PC-3 (cell line): ENCODE measurements at places on chromosomes 11 and 22. TPM values are rescaled to one million over a fixed set of nuclear protein-coding genes. Genes with fewer than 3 reads are reported as not detected.

Gene GGT5
- total RNA-seq: 0.04 and 0.12 TPM in 2 replicates

Gene ETS1
- total RNA-seq: 52.0 and 59.5 TPM in 2 replicates

Gene CAT
- 46.6 and 50.5 TPM in 2 replicates for total RNA-seq

Gene OR6A2
- total RNA-seq: 0.06 and 0.07 TPM in 2 replicates

Gene PCSK7
- total RNA-seq: 43.6 and 55.1 TPM in 2 replicates

- peaks cover 30% of the 10 kb centered on the region for H3K4me1 ChIP-seq
- no peaks in the 10 kb centered on the region for H3K27me3 ChIP-seq
- H3K36me3 ChIP-seq: no peaks in the 10 kb centered on the region
- DNase-seq: peak; percentile 23
These were observed 58.8 kb downstream of the CHRDL2 start for GRCh38 chr11:74672332-74672955.

DNA sequence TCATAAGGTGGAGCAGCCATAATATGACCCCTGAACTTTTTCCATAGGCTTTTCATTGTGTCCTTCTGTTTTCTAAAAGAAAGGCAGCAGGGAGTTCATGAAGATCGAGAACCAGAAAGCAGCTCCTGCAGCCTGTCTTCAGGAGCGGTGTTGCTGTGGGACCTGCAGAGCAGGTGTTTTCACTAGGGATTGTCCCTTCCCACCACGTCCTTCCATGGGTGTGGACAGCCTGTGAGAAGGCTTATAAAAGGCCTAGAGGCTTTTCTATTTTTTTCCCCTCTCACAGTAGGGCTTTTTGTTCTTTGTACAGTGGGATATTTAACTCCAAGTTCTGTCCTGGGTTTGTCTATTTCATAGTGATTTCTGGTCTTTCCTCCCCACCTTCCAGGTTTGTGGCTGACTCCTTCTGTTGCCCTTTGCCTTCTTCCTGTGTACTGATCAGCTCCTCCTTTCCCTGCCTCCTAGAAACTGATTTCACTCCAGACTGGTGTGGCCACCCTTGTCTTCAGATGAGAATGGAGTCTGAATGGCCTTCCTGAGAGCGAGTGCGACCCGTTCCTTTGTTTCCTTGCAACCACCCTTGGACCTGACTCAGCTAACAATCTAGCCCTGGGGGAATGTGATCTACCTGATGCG is 10.1 kb downstream of the MRPL16 start:
- peak overlapping the region; percentile 74 for H3K27ac ChIP-seq
- H3K4me1 ChIP-seq: peaks cover 25% of the 10 kb centered on the region
- H3K36me3 ChIP-seq: peaks cover 32% of the 10 kb centered on the region
- no peaks in the 10 kb centered on the region for H3K27me3 ChIP-seq

GRCh38 chr11:76152741-76153570 is 53.3 kb downstream of the WNT11 start:
- H3K36me3 ChIP-seq: no peaks in the 10 kb centered on the region
- no peak for DNase-seq

DNA sequence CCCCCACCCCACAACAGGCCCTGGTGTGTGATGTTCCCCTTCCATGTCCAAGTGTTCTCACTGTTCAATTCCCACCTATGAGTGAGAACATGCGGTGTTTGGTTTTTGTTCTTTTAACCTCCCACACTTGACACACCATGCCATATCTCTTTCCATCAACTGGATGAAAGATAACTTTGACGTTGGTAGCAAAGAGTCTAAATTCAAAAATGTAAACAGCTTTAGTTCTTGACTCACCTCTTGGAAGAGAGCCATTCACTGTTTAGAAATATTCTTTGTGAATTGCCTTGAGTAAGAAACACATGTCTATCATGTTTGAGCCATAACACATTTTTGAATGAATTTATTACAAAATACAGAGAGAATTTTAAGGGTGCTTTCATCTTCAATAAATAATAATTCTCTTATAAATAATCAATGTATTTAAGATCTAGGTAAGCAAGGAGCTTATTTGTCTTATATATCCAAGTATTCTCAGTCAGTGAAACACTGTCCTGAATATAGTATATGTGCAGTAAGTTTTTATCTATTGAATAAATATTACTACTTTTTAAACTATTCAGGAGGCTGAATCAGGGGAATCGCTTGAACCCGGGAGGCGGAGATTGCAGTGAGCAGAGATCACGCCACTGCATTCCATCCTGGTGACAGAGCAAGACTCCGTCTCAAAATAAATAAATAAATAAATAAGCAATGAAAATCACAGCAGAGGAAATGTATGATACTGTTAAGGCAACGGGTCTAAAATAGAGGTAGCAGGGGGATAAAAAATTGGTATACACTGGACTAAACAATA is 6.7 kb downstream of the CARD18 start:
- H3K27me3 ChIP-seq: no peaks in the 10 kb centered on the region
- H3K27ac ChIP-seq: peak overlapping the region; percentile 76
- H3K36me3 ChIP-seq: peaks cover 5% of the 10 kb centered on the region; the same call in 1 of the 2 replicates
- DNase-seq: peak; percentile 97
- H3K4me1 ChIP-seq: peaks cover 21% of the 10 kb centered on the region
- H3K4me3 ChIP-seq: no peak overlapping the region

DNA sequence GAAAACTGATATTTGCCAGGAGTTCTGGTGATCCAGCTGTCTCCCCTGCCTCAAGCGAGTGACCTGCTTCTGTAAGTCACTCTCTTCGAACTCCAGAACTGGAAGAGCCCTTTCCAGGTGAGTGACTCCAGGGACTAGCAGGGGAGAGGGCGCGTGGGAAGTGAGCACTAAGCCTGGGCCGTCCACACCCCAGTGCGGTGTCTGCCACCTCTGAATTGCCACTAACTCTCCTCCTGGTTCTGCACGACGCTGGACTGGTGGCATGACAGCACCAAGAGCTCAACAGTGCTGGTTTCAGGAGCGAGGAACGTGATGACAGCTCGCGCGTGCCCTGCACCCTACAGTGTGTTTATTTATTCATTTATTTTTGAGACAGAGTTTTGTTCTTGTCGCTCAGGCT is 22.9 kb downstream of the KIAA0930 start:
- no peaks in the 10 kb centered on the region for H3K27me3 ChIP-seq
- H3K4me3 ChIP-seq: no peak overlapping the region
- no peaks in the 10 kb centered on the region for H3K36me3 ChIP-seq
- DNase-seq: no peak

- H3K27ac ChIP-seq: no peak overlapping the region
- H3K27me3 ChIP-seq: no peaks in the 10 kb centered on the region
- H3K4me3 ChIP-seq: no peak overlapping the region
- H3K4me1 ChIP-seq: no peaks in the 10 kb centered on the region
- no peaks in the 10 kb centered on the region for H3K36me3 ChIP-seq
These were observed 18.9 kb upstream of the MOB2 start for GRCh38 chr11:1505480-1505879.

DNA sequence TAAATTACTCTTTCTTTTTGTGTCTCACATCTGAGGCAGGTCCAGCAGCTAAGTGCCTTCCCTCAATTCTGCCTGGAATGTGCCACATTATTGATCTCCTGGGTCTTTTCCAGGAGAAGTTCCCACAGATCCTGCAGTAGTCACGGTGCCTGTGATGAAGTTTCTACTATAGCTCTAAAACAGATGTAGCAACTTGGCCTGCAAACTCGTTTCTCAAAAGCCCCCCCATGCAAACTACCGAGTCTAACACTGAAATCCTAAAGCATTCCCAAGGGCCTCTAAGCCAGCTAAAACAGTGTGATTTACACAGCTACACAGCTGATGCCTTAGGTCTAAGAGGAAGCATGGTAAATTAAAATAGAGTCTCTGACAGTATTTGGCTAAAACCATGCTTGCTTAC is 54.3 kb downstream of the DDI1 start:
- no peak for DNase-seq
- no peak overlapping the region for H3K27ac ChIP-seq
- peaks cover 7% of the 10 kb centered on the region; the same call in 1 of the 2 replicates for H3K27me3 ChIP-seq

- no peak for DNase-seq
- H3K27ac ChIP-seq: no peak overlapping the region
- H3K36me3 ChIP-seq: no peaks in the 10 kb centered on the region
These were observed 59.9 kb downstream of the PPFIBP2 start for GRCh38 chr11:7573558-7574296.

DNA sequence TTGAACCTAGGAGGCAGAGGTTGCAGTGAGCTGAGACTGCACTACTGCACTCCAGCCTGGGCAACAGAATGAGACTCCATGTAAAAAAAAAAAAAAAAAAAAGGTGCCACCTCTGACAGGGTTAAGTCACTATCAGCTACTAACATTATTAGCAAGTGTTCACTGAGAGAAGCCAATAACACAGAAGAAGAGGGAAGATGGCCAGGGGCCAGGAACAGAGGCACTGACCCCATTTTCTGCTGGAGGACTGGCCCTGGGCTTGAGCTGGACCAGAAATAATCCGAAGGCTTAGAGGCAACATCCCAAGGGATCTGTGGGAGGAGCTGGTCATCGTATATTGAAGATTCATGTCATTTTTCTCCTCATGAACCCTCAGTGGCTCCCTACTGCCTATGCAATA is 5.0 kb downstream of the SLC5A1 start:
- no peak for DNase-seq
- no peaks in the 10 kb centered on the region for H3K27me3 ChIP-seq
- H3K27ac ChIP-seq: no peak overlapping the region
- peaks cover 19% of the 10 kb centered on the region for H3K4me1 ChIP-seq
- H3K4me3 ChIP-seq: no peak overlapping the region

DNA sequence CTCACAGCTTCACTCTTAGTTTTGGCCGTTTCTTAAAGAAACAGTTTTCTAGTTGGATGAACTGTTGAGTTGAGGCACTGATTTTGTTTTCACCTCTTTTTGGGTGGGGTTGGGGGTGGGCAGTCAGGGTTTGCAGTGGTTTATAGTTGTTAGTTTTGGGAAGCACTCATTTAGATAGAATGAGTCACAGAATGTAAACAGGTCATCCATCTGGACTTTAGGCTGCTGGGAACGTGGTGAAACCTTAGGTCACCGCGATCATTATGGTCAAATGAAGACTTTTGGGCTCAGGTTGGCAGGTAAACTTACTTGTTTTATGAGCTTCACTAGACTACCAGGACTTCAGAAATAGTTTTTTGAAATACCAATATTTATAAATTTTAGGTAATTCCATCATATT is 48.4 kb downstream of the CSTPP1 start:
- H3K36me3 ChIP-seq: no peaks in the 10 kb centered on the region
- no peak overlapping the region for H3K4me3 ChIP-seq
- DNase-seq: peak; percentile 34
- peaks cover 17% of the 10 kb centered on the region; the same call in 1 of the 2 replicates for H3K4me1 ChIP-seq
- H3K27ac ChIP-seq: no peak overlapping the region

- no peak overlapping the region for H3K4me3 ChIP-seq
- H3K4me1 ChIP-seq: peaks cover 54% of the 10 kb centered on the region
- DNase-seq: peak; percentile 58
- no peaks in the 10 kb centered on the region for H3K27me3 ChIP-seq
- peak overlapping the region; percentile 72; the same call in 1 of the 2 replicates for H3K27ac ChIP-seq
These were observed 6.5 kb downstream of the VSTM5 start for GRCh38 chr11:93843906-93844305.

DNA sequence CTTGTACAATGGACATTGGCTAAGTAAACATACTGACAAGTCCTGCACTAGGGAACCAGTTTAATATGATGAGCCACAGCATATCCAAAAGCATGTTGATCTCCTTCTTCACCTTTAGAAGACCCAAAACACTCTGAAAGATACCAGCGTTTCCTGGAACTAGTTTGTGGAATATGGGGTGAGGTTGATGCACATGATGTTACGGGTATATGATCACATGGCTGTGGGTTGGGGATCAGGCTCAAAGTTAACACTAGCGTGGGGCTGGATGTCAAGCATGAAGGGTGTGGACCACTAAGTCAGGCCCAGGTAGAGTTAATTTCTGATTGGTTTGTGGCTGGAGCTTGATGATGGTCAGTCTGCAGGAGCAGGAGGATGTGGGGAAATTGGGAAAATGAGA is 9.0 kb downstream of the IGLL5 start:
- no peaks in the 10 kb centered on the region for H3K36me3 ChIP-seq
- DNase-seq: no peak
- H3K4me1 ChIP-seq: no peaks in the 10 kb centered on the region
- H3K27ac ChIP-seq: no peak overlapping the region
- peaks cover 29% of the 10 kb centered on the region for H3K27me3 ChIP-seq

GRCh38 chr11:46342239-46342638 is 5.0 kb upstream of the DGKZ start:
- no peaks in the 10 kb centered on the region for H3K27me3 ChIP-seq
- H3K27ac ChIP-seq: no peak overlapping the region
- H3K4me1 ChIP-seq: peaks cover 13% of the 10 kb centered on the region; the same call in 1 of the 2 replicates
- DNase-seq: no peak
- H3K36me3 ChIP-seq: no peaks in the 10 kb centered on the region
- H3K4me3 ChIP-seq: no peak overlapping the region

GRCh38 chr11:8596504-8597046 is 2.5 kb upstream of the STK33 start:
- no peak overlapping the region for H3K27ac ChIP-seq
- DNase-seq: no peak
- H3K4me3 ChIP-seq: no peak overlapping the region

- H3K4me3 ChIP-seq: no peak overlapping the region
- DNase-seq: peak; percentile 19
- H3K36me3 ChIP-seq: no peaks in the 10 kb centered on the region
- H3K4me1 ChIP-seq: no peaks in the 10 kb centered on the region
- H3K27ac ChIP-seq: no peak overlapping the region
These were observed 2.0 kb downstream of the PNPLA5 start for GRCh38 chr22:43889860-43890253.

DNA sequence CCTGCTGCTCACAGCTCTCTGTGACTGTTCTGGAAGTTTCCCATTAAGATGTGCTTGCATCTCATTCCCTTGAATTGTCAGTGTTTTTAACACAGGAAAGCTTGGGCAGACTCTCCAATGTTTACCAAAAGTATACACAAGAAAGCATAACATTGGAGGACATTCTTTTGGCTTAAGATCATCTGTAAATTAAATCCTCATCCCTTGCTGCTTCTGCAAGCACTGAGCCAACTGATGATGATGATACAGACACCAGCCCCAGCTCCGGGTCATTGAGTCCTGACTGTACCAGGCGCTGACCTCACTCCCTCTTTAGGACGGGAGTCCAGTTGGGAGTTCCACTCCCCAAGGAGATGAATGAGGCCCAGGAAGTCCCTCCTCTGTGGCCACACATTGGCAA is 23.8 kb downstream of the CD82 start:
- no peak overlapping the region for H3K27ac ChIP-seq
- no peaks in the 10 kb centered on the region for H3K4me1 ChIP-seq
- no peak for DNase-seq
- no peak overlapping the region for H3K4me3 ChIP-seq
- H3K36me3 ChIP-seq: no peaks in the 10 kb centered on the region
- H3K27me3 ChIP-seq: no peaks in the 10 kb centered on the region

DNA sequence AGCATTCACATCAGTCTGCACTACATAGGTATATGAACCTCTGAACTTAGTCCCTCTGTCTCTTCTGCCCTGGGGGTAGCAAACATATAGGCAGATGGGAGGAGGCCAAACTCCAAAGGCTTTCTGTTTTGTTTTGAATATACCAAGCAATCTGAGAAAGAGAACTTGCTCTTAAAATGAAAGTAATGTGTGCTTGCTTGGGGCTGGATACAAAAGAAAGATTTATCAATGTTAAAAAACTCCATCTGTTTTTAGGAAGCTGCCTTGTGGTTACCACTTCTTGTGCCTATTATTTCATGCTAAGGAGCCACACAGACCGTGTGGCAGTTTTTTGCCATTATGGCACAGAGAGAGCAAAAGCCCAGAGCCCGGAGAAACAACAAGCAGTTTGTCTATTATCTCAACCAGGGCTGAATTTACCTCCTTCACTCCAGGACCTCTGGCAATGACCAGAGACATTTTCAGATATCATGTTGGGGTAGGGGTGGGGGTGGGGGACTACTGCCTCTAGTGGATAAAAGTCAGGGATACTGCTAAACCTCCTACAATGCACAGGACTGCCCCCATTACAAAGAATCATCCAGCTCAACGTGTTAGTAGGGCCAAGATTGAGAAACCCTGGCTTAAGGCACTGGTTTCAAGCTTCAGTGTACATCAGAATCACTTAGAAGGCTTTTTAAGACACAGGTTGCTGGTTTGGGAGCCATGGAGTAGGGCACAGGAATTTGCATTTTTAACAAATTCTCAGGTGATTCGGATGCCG is 124.2 kb downstream of the APIP start:
- H3K27me3 ChIP-seq: no peaks in the 10 kb centered on the region
- no peaks in the 10 kb centered on the region for H3K36me3 ChIP-seq
- peaks cover 9% of the 10 kb centered on the region for H3K4me1 ChIP-seq
